Left colon (tissue), 2 donors: ENCODE measurements at places on chromosomes 4 and X. TPM values are rescaled to one million over a fixed set of nuclear protein-coding genes. Genes with fewer than 3 reads are reported as not detected.

- no peak for DNase-seq
Observed at GRCh38 chr4:48243429-48243828, 26.2 kb downstream of the TEC start.

DNA sequence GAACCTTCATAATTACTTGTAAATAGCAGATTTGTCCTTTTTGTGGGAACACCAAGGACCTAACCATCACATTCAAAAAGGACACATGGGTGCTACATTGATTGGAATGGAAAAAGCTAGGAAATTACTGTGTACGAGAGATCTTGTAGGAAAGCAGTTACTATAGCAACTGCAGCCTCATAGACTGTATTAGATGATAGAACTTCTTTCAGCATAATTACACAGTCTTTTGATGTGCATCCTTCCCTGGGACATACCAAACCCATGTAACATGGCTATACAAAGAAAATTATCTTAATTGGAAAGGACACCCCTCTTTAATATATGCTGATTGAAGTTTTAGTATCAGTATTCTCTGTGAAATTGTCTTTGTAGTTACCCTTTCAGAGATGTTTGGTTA, 130.7 kb upstream of the CTSO start:
- DNase-seq, result no peak

F9 gene
- not detected for total RNA-seq

LGI2 gene
- 0.12 TPM for total RNA-seq

- DNase-seq, result no peak
Observed at GRCh38 chr4:34253239-34253638, 1991.1 kb downstream of the ARAP2 start.

DNA sequence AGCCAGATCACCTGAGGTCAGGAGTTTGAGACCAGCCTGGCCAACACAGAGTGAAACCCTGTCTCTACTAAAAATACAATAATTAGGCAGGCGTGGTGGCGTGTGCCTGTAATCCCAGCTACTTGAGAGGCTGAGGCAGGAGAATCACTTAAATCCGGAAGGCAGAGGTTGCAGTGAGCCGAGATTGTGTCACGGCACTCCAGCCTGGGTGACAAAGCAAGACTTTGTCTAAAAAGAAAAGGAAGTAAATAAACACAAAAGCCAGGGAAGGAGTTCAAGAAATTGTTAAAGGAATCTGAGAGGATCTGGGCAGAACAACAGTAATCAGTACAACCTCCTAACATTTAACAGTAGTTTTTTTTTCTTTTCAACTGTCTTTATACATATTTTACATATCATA, 48.7 kb upstream of the ARHGEF6 start:
- no peak for DNase-seq

GNRHR gene
- not detected for total RNA-seq

IL3RA gene
- 3.9 TPM for total RNA-seq
